ENCODE measurements at places on chromosomes 6 and 20.

- DNase-seq, result no peak
Observed at GRCh38 chr6:108689272-108690161, 128.8 kb downstream of the FOXO3 start.

DNA sequence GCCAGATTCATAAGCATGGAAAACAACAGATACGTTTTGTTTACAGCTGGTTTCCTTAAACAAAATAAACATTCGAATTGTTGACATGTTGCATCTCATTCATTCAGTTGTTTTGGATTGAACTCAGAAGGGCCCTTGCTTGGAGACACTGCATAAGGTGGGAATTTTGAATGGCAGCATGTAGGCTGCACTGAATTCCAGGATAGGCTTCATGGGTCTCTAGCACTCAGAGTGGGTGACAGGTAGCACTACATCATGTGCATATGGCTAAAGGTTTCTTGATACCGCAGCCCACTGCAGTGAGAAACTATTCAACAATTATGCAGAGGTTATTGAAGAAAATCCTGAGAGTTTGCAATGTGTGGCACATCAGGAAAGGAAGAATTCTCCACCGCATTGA is 1.6 kb downstream of the BEND6 start:
- DNase-seq, result no peak

- no peak for DNase-seq
Observed at GRCh38 chr6:85670573-85670972, 27.9 kb upstream of the SYNCRIP start.

- no peak for DNase-seq
Observed at GRCh38 chr20:57666106-57666833, 43.5 kb downstream of the PMEPA1 start.

DNA sequence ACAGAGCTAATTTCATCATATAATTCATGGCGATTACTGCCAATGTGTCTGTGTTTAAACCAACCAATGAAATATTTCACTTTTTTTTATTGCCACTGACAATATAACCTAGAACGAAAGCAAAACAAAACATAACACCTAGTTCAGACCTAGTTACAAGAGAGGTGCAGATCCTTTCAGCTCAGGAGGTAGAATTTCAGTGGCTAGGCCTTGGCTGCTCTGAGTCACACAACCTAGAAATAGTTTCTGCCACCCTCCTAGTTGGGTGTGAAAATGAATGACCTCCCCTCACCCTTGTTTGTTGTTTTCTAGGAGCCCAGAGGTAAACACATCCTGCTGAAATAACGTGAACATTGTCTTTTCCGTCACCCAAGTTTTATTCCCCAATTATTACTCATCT is 356.3 kb downstream of the HTR1B start:
- no peak for DNase-seq

DNA sequence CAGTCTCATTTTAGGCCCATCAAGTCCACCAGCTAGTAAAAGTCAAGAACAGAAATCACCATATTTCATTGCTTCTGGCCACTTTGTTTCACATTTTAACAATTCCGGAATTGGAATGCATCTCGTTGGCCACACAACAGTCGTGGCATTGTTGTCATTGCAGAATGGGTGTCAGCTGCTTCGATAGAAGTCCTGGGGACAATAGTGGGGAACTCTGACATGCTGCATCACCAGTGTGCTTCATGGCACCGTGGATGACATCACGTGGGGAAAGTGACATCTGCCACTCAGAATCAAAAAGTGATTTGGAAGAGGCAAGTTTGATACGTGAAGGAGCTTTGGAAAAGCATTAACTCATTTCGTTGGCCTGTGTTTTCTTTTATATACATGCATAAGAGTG is 43.8 kb upstream of the XRN2 start:
- no peak for DNase-seq

DNA sequence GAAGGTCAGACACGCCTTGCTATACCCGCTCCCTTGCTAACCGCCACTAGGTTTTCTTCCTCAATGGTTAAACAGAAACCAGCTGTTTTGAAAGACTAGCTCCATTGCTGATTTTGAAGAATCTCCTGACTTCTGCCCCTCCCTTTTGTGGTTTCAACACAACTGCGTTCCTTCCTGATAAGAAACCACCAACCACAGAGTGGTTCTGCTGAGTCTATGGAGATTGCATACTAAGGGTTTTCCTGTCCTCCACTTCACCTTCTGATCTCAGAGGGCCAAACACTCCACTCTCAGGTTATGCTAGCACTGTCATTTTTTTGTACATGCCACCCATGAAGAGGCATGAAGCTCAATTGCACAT is 207.9 kb downstream of the MYLK4 start:
- no peak for DNase-seq

- no peak for DNase-seq
Observed at GRCh38 chr6:133392015-133392414, 150.9 kb downstream of the EYA4 start.

- no peak for DNase-seq
Observed at GRCh38 chr6:123316733-123317323, 319.9 kb downstream of the TRDN start.

GRCh38 chr20:59483481-59483880 is 120.9 kb upstream of the PHACTR3 start:
- no peak for DNase-seq

GRCh38 chr6:12356983-12357972 is 67.1 kb downstream of the EDN1 start:
- no peak for DNase-seq

GRCh38 chr20:50689864-50690649 is 1.3 kb downstream of the RIPOR3 start:
- no peak for DNase-seq

- DNase-seq, result no peak
Observed at GRCh38 chr6:148878683-148879082, 131.9 kb downstream of the UST start.

- peak; percentile 55 for DNase-seq
Observed at GRCh38 chr6:41732591-41733359, 2.6 kb downstream of the TFEB start.

DNA sequence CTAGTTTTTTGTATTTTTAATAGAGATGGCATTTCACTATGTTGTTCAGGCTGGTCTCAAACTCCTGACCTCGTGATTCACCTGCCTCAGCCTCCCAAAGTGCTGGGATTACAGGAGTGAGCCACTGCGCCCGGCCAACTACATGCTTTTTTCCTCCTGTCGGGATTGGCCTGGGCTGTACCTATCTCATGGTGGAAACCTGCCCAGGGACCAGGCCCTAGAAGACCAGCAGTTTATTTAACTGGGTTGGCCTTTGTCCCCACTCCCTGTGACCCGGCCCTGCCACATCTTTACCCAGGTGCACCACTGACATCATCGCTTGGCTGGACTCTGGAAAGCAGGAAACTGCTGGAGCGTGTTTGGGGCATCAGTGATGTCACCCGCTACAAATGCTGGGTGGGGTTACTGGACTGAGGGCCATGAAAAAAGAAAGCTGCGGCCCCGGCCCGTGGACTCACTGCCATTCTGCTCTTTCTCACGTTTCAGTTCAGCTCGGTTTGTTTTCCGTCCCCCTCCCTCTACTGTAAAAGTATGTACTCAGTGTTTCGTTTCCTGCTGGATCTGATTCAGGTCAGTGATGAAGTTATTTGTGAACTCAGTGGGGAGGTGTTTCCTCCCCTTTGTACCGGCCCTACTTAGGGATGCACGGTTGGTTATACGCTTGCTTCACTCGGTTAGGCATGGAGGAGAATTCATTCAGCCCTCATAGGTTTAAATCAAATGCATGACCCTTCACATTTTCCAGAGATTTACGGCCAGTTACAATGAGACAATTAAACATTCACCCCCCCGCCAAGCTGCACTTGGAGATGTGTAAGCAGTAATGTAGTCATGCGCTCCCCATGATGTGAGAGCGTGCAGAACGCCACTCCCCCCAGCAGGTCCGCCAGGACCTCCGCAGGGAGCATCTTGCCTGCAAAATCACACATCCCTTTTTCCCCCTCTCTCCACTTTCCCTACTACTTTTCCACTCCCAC is 179.3 kb downstream of the MTHFD1L start:
- no peak for DNase-seq

DNA sequence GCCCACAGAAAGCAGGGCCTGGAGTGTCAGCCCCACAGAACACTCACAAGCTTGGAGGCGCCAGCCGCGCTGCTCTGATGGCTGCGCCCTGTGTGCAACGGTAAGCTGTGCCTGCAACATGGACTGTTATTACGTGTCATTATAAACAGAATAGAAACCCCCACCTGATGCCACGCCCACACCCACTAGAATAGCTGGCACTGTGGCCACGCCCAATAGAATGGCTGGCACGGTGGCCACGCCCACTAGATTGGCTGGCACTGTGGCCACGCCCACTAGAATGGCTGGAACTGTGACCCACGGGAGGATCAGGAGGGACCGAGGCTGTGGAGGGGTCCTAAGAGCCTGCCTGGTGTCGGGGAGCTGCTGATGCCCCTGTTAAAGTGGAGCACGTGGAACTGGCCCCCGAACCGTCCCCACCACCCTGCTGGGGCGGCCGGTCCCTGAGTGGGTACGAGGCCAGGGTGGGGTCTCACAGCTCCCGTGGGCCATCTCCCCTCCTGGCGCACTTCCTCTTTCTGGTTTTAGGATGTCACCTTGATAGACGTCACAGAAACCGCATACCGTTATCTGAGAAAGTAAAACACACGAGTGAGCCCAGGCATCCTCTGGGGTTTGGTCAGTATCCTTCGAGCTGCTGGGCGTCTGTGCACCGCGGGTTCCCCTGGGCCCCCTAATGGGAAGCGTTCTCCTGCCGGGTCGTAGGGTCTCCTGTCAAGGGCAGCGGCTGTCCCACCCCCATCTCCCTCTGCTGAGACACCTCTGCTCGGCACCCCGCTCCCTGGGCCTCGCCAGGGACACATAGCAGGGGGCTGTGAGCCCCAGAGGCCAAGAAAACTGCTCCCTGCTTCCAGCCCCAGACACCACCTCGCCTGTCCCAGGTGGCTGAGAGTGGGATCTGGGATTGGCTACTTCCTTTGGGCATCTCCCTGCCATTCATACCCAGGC is 25.4 kb downstream of the SLC17A9 start:
- peak; percentile 68 for DNase-seq

DNA sequence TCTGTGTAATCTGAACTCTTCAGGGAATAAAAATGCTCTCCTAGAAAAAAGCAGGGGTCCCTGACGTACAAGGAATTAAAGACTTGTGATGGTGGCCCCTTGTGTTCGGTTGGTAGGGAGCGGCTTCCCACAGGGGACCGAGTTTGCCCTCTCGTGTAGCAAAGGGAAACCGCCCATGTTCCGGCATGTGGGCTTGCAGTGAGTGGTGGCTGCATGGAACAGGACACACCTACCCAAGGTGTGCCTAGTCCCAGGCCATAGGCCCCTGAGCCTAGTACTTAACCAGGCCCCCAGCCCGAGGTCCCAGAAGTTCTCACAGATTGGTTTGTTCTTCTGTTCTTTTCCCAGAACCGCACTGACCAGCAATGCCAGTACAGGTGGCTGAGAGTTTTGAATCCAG is 15.5 kb downstream of the MYBL2 start:
- DNase-seq, result no peak

DNA sequence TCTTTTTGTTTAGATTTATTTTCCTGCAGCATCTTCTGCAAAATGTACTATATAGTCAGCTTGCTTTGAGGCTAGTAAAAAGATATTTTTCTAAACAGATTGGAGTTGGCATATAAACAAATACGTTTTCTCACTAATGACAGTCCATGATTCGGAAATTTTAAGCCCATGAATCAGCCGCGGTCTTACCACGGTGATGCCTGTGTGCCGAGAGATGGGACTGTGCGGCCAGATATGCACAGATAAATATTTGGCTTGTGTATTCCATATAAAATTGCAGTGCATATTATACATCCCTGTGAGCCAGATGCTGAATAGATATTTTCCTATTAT is 3.2 kb downstream of the FOXC1 start:
- DNase-seq, result no peak

- no peak for DNase-seq
Observed at GRCh38 chr6:166004471-166004870, 163.2 kb downstream of the TBXT start.

- DNase-seq, result no peak
Observed at GRCh38 chr6:151172751-151173150, 67.0 kb upstream of the AKAP12 start.
